Upper lobe of left lung (tissue), 6 donors: ENCODE measurements at places on chromosomes 2 and 18.

GRCh38 chr2:161486111-161486510 is 70.0 kb downstream of the TBR1 start:
- no peak for DNase-seq

DNA sequence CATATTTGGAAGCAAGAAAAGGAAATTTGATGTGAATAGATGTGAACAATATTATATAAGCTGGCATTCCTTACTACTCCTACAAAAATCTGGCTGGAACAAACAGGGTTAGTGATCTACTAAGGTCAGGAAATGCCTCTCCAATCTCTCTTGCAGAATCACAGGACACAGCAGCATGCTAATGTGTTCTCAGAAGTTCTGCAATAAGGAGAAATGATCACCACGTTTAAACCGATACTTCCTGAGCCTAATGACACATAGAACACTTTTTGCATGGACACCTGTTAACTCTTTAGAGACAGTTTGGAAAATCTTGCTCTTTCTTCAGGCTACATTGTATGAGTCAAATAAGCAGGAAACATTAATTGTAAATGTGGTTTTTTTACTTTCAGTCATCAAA is 89.6 kb upstream of the MAP3K20 start:
- no peak for DNase-seq

DNA sequence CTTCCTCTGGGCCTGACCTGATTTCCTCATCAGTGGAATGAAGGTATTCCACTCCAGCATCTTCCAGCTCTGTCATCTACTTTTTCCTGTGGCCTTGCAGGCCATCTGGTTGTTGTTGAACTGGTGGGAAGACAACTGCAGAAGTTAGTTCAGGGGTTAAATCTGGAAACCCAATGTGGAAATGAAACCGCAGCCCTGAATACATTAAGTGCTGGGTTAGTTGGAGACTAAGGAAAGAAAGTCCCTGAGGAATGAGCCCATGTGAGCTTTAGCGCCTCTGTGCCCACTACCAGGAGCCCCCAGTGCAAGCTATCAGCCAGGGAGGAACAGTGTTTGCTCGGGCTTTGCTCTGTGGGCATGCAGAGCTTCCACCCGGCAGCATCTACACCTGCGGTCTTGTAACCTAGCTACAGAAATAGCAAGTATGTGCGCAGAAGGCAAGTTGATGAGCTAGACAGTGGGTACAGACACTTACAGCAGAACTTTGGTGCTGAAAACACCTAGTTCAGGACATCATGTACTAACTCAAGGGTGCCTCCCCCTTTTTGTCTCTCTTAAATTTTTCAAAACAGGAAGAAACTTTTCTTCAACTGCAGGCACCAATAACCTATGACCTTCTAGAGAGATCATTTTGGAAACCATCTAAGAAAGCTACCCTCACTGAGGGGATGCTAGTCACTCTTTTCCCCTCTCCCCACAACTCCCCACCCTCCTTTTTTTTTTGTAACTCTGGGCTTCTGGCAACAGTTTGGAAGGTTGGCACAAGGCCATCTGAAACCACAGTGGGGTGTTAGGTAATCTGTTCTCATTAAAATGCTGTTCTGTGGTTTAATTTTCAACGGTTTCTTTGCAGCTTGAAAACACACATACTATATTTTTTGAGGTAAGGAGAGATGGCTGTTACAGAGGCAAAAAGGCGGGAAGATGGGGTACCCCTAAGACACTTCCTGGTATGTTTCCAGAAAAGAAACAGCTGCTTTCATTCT is 18.3 kb upstream of the CXCR4 start:
- no peak for DNase-seq

- DNase-seq: no peak
These were observed 184.9 kb upstream of the PARD3B start for GRCh38 chr2:204360218-204361007.

DNA sequence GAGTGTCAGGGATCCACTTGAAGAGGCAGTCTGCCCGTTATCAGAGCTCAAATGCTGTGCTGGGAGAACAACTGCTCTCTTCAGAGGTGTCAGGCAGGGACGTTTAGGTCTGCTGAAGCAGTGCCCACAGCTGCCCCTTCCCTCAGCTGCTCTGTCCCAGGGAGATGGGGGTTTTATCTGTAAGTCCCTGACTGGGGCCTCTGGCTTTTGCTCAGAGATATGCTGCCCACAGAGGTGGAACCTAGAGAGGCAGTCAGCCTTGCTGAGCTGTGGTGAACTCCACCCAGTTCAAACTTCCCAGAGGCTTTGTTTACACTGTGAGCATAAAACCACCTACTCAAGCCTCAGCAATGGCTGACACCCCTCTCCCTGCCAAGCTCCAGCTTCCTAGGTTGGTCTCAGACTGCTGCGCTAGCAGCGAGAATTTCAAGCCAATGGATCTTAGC is 38.1 kb downstream of the PLEK start:
- DNase-seq: no peak
